Right renal pelvis (tissue), 4 donors: ENCODE measurements at places on chromosomes 12 and 14. TPM values are rescaled to one million over a fixed set of nuclear protein-coding genes. Genes with fewer than 3 reads are reported as not detected.

The PLEKHH1 gene
- 42.1 TPM for polyA plus RNA-seq

The DIO3 gene
- 0.15 TPM for polyA plus RNA-seq

The VWF gene
- polyA plus RNA-seq = 14.3 TPM

The CCDC60 gene
- polyA plus RNA-seq = 0.19 TPM

The SLC35F4 gene
- polyA plus RNA-seq = 3.1 TPM

The OR6S1 gene
- not detected for polyA plus RNA-seq

The NIN gene
- 34.0 TPM for polyA plus RNA-seq

The PXN gene
- 79.3 TPM for polyA plus RNA-seq

The NRIP2 gene
- 33.4 TPM for polyA plus RNA-seq

The POLE2 gene
- polyA plus RNA-seq = 15.2 TPM

The DNAI7 gene
- polyA plus RNA-seq = 6.5 TPM

The TRHDE gene
- polyA plus RNA-seq = 29.4 TPM

The RNASE4 gene
- 6.5 TPM for polyA plus RNA-seq

The MFAP5 gene
- 0.79 TPM for polyA plus RNA-seq

The INSM2 gene
- not detected for polyA plus RNA-seq

The GYS2 gene
- polyA plus RNA-seq = not detected

The FSCB gene
- not detected for polyA plus RNA-seq

The RACGAP1 gene
- 50.1 TPM for polyA plus RNA-seq

The IFNG gene
- not detected for polyA plus RNA-seq

The LALBA gene
- not detected for polyA plus RNA-seq

The CIPC gene
- 25.0 TPM for polyA plus RNA-seq

The SIX6 gene
- polyA plus RNA-seq = not detected

The RPS6KL1 gene
- 2.0 TPM for polyA plus RNA-seq

The TBX3 gene
- polyA plus RNA-seq = 79.5 TPM

The KCNK13 gene
- polyA plus RNA-seq = 0.38 TPM
